ENCODE measurements at places on chromosomes 11 and 22. TPM values are rescaled to one million over a fixed set of nuclear protein-coding genes. Genes with fewer than 3 reads are reported as not detected.

DNA sequence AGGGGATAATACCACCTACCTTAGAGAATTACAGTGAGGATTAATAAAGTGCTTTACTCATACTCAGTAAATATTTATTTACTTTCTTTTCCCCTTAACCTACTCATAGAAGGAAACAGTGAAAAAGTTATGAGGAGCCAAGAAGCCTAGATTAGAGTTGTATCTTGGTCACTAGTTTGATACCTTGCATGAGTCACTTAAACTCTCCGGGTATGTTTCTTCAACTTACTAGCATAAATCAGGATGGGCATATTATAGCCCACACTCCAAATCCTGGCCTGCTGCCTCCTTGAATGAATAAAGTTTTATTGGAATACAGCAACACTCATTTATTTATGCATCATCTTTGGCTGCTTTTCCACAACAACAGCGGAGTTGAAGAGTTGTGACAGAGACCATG lies 8.2 kb downstream of the FBXO3 start:
- H3K36me3 ChIP-seq, result no peaks in the 10 kb centered on the region
- H3K4me1 ChIP-seq, result 0 out of 2 replicates have a peak, but pooled peaks cover 3% of the 10 kb centered on the region
- no peak overlapping the region for H3K27ac ChIP-seq
- H3K4me3 ChIP-seq, result no peak overlapping the region

- H3K4me1 ChIP-seq, result no peaks in the 10 kb centered on the region
- no peaks in the 10 kb centered on the region for H3K27me3 ChIP-seq
- no peak overlapping the region for H3K4me3 ChIP-seq
- DNase-seq, result no peak
- H3K27ac ChIP-seq, result no peak overlapping the region
- no peaks in the 10 kb centered on the region for H3K36me3 ChIP-seq
Observed at GRCh38 chr22:35479985-35480550, 60.6 kb upstream of the RASD2 start.

DNA sequence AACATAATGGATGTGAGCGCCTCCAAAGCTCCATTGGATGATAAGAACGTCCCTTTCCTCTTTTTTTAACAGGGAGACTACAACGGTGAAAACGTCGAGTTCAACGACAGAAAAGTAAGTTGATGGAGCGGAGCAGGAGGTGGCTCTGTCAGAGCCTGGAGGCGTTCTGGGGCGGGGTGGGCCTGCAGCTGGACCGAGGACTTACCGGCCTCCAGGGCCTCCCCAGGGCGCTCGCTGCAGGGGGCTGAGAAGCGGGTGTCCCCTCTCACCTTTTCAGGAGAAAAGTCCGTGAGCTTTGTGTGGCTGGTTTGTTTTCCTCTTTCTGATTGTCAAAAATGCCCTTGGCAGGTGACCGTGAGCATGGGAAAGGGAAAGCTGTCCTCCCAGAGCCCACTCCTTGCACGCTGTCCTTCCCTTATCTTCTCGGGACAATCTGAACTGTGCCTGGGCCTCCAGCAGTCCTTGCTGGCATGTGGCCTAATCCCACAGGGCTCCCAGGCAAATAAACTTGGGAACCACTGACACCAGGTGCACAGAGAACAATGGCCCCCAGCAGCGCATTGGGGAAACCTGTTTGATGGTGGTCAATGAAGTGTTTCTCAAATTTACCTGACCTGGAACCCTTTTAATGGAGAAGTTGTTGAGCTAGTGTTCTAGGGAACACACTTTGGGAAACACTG lies 38.4 kb downstream of the ANO1 start:
- no peak overlapping the region for H3K4me3 ChIP-seq
- no peak overlapping the region for H3K27ac ChIP-seq
- H3K4me1 ChIP-seq, result peaks cover 3% of the 10 kb centered on the region
- DNase-seq, result no peak

GRCh38 chr22:41638748-41639147 lies 17.7 kb downstream of the XRCC6 start:
- H3K36me3 ChIP-seq, result no peaks in the 10 kb centered on the region
- H3K27ac ChIP-seq, result no peak overlapping the region
- H3K27me3 ChIP-seq, result no peaks in the 10 kb centered on the region
- DNase-seq, result no peak

DNA sequence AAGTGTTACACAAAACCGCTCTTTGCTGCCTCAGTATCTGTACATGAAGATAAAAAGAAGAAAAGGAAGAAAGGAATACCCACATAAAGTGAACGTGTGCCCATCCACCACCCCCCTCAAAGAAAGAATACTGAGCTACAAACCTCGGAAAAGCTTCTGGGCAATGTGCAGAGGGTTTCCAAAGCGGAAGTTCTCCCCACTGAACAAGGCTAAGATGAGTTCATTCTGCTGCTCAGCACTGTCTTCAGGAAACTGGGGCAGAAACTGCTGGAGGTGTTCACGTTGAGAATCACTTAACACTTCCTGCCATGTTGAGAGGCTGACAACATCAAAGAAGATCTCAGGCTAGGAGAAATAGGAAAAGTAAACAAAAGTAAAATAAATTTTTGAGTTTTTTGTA lies 6.9 kb downstream of the NFRKB start:
- no peaks in the 10 kb centered on the region for H3K27me3 ChIP-seq
- H3K27ac ChIP-seq, result no peak overlapping the region
- no peaks in the 10 kb centered on the region for H3K4me1 ChIP-seq

GRCh38 chr11:76719686-76720085 lies 49.1 kb upstream of the LRRC32 start:
- 0 out of 2 replicates have a peak, but pooled peaks cover 7% of the 10 kb centered on the region for H3K4me1 ChIP-seq
- H3K27me3 ChIP-seq, result no peaks in the 10 kb centered on the region
- H3K4me3 ChIP-seq, result no peak overlapping the region
- no peak for DNase-seq

DNA sequence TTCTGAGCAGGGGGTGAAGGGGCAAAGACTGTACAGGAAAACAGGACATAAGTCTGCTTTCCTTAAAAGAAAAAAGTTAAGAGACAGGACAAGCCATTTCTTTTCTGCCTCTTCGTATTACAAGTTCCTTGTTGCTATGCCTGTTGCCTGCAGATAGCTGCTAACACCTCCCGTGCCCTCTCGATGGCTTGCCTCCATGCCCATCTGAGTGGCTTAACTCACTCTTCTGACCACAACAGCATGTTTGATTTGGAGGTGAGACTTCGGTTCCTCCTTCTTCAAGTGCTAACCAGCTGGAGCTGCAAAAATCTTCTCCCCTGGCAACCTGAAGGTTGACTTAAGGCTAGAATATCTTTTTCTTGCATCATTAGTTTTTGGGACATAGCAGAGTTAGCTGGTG lies 103.1 kb downstream of the PRR5L start:
- H3K27me3 ChIP-seq, result no peaks in the 10 kb centered on the region
- no peak overlapping the region for H3K4me3 ChIP-seq
- no peaks in the 10 kb centered on the region for H3K36me3 ChIP-seq
- no peak overlapping the region for H3K27ac ChIP-seq

GRCh38 chr22:32699686-32700085 lies 101.8 kb upstream of the TIMP3 start:
- DNase-seq, result no peak
- H3K27ac ChIP-seq, result no peak overlapping the region
- H3K4me3 ChIP-seq, result no peak overlapping the region
- no peaks in the 10 kb centered on the region for H3K36me3 ChIP-seq
- no peaks in the 10 kb centered on the region for H3K27me3 ChIP-seq

GRCh38 chr22:29670626-29671025 lies 49.2 kb upstream of the CABP7 start:
- no peaks in the 10 kb centered on the region for H3K4me1 ChIP-seq
- H3K36me3 ChIP-seq, result peaks cover 1% of the 10 kb centered on the region
- no peaks in the 10 kb centered on the region for H3K27me3 ChIP-seq

DNA sequence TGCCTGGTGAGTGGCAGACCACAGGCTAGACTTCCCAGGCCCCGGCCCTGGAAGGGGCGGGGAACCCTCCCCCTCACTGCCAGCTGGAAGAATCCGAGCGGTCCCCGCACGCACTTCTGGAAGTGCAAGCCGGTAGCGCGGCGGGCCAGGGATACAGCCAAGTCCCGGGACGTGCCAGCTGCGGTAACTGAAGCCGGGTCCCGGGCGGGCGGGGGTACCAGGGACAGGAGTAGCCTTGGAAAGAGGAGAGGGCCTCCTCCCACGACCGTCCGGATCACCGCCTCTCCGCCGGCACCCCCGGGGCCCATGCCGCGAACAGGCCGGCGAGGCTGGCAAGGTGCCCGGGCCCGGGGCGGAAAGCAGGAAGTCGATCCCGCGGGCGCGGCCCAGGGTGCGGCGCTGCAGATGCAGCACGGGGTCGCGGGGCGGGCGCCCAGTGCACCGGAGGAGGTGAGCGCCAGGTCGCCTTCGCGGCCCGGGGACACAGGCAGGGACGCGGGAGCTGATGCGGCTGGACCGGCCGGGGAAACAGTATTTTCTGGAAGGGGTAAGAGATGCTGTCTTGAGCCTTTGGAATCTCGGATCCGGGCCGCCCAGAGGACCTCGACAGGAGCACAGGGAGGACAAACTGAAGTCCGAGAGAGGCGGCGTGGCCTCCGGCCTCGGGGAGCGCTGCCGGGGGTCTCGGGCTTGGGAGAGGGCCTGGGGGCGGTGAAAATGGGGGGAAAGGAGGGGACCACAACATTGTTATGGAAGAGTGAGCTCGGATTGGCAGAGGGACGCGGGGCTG lies 783 bp upstream of the SLC35C1 start:
- no peaks in the 10 kb centered on the region for H3K36me3 ChIP-seq
- H3K27me3 ChIP-seq, result no peaks in the 10 kb centered on the region
- peaks cover 13% of the 10 kb centered on the region for H3K4me1 ChIP-seq
- H3K27ac ChIP-seq, result peak overlapping the region; percentile 75
- peak; percentile 53 for DNase-seq
- H3K4me3 ChIP-seq, result peak overlapping the region; percentile 96

GRCh38 chr11:14237444-14237961 lies 121.5 kb downstream of the RRAS2 start:
- H3K4me1 ChIP-seq, result no peaks in the 10 kb centered on the region
- no peak for DNase-seq
- H3K27ac ChIP-seq, result no peak overlapping the region
- H3K27me3 ChIP-seq, result no peaks in the 10 kb centered on the region
- no peaks in the 10 kb centered on the region for H3K36me3 ChIP-seq

- no peak overlapping the region for H3K27ac ChIP-seq
- no peak for DNase-seq
- no peaks in the 10 kb centered on the region for H3K27me3 ChIP-seq
- H3K36me3 ChIP-seq, result no peaks in the 10 kb centered on the region
- no peak overlapping the region for H3K4me3 ChIP-seq
Observed at GRCh38 chr11:33804471-33804870, 30.2 kb upstream of the FBXO3 start.

DNA sequence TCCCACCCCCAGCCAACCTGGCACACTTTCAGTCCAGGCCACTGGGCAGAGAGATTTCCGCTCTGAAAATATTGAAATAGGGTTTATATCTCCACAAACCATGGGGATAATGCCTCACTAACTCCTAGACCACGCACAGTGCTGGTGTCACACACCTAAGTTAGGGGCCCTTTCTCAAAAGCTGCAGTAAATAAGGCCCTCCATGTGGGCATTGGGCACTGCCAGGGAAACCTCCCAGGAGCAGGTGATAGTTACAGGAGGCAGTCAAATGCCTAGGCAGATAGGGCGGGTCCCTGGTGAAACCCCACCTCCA lies 3.1 kb upstream of the IL10RA start:
- peaks cover 17% of the 10 kb centered on the region for H3K4me1 ChIP-seq
- H3K4me3 ChIP-seq, result no peak overlapping the region
- no peak overlapping the region for H3K27ac ChIP-seq
- H3K27me3 ChIP-seq, result peaks cover 3% of the 10 kb centered on the region
- DNase-seq, result peak; percentile 17
- H3K36me3 ChIP-seq, result no peaks in the 10 kb centered on the region

GRCh38 chr11:60367896-60368295 lies 10.4 kb upstream of the MS4A7 start:
- no peak for DNase-seq
- H3K27me3 ChIP-seq, result no peaks in the 10 kb centered on the region
- H3K4me1 ChIP-seq, result peaks cover 23% of the 10 kb centered on the region
- no peaks in the 10 kb centered on the region for H3K36me3 ChIP-seq
- H3K4me3 ChIP-seq, result no peak overlapping the region
- H3K27ac ChIP-seq, result peak overlapping the region; percentile 45

DNA sequence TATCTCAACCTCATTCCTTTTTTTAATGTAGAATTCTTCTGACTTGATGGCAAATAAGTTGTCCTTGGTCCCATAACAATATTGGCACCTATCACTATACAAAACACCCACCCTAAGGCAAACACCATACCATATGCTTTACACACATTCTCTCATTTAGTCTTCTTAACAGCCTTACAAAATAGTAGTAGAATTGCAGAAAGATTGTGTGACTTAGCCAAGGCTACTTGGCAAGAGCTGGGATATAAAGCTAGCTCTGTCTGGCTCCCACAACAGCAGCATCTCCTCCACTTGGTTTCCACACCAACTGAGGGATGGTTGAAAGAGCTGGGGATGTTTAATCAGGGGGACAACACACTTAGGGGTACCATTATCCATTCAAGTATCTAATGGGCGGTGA lies 9.8 kb upstream of the ZDHHC13 start:
- H3K27me3 ChIP-seq, result no peaks in the 10 kb centered on the region
- H3K4me1 ChIP-seq, result peaks cover 10% of the 10 kb centered on the region
- no peak overlapping the region for H3K4me3 ChIP-seq
- H3K27ac ChIP-seq, result no peak overlapping the region
- H3K36me3 ChIP-seq, result no peaks in the 10 kb centered on the region
- no peak for DNase-seq

- no peak overlapping the region for H3K27ac ChIP-seq
- peaks cover 3% of the 10 kb centered on the region for H3K36me3 ChIP-seq
- H3K4me1 ChIP-seq, result peaks cover 17% of the 10 kb centered on the region
- H3K4me3 ChIP-seq, result no peak overlapping the region
- no peaks in the 10 kb centered on the region for H3K27me3 ChIP-seq
- DNase-seq, result no peak
Observed at GRCh38 chr22:24355574-24355973, 71.8 kb upstream of the ADORA2A start.

GRCh38 chr22:32475468-32476010 lies 928 bp downstream of the FBXO7 start:
- DNase-seq, result peak; percentile 19
- H3K4me3 ChIP-seq, result peak overlapping the region; percentile 69
- H3K27ac ChIP-seq, result peak overlapping the region; percentile 88
- H3K27me3 ChIP-seq, result no peaks in the 10 kb centered on the region
- H3K36me3 ChIP-seq, result no peaks in the 10 kb centered on the region

GRCh38 chr11:102981324-102981910 lies 25.9 kb upstream of the MMP13 start:
- no peaks in the 10 kb centered on the region for H3K4me1 ChIP-seq
- no peaks in the 10 kb centered on the region for H3K27me3 ChIP-seq
- no peaks in the 10 kb centered on the region for H3K36me3 ChIP-seq
- H3K27ac ChIP-seq, result no peak overlapping the region
- no peak overlapping the region for H3K4me3 ChIP-seq

PPP6R3 gene
- 271 TPM for total RNA-seq

SREBF2 gene
- 150 TPM for total RNA-seq

TRIM49D2 gene
- not detected for total RNA-seq

P4HA3 gene
- total RNA-seq, result not detected

CCDC87 gene
- 1.0 TPM for total RNA-seq

KCNQ1OT1 gene
- 8.2 TPM for total RNA-seq

GGT1 gene
- total RNA-seq, result 9.4 TPM

SERHL2 gene
- 0.61 TPM for total RNA-seq

CASP4 gene
- total RNA-seq, result 41.7 TPM

CD3D gene
- not detected for total RNA-seq

APOBEC3H gene
- not detected for total RNA-seq

TMEM191B gene
- 8.6 TPM for total RNA-seq

MPZL2 gene
- 69.9 TPM for total RNA-seq

All from Caco-2 (cell line).